CD8-positive, alpha-beta T cell (primary cell): ENCODE measurements at places on chromosomes 11 and 22.

GRCh38 chr22:33347002-33347401, 288.8 kb upstream of the SYN3 start:
- no peak for DNase-seq

DNA sequence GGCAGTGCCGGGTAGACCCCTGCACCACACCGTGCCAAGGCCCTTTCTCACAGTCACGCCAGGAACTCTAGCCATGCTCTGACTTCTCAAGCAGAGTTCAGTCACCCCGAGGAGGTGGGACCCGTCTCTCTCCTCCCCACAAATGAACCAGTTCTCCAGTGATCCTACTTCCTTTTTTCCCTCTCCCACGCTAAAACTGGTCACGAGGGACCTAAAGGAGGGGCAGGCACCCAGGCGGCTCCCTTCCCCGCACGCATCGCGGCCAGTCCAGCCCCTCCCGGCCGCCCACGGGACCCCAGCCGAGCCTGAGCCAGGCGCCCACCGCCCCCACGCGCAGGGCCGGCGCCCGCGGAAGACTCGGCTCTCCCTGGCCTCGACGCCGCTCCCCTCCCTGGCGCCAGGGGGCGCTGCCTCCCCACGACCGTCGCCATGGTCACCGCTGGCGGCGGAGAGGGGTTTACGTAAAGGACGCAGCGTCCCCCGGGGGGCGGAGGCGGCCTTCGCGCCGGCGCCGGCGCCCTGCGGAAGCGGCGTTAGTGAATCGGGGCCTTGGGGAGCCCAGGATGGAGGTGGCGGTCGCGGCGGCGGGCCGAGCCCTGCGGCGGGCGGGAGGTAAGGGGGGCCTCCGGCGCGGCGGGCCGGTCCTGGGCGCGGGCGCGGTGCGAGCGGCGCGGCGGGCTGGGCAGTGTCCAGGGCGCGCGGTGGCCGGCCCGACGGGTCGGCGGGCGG, at the start of gene DAGLA:
DAGLA (plus strand) TSS at position 499 of the 729 bp plus-strand sequence. CDS start 39,765 bp downstream, outside the sequence.
- DNase-seq: peak; percentile 72

DNA sequence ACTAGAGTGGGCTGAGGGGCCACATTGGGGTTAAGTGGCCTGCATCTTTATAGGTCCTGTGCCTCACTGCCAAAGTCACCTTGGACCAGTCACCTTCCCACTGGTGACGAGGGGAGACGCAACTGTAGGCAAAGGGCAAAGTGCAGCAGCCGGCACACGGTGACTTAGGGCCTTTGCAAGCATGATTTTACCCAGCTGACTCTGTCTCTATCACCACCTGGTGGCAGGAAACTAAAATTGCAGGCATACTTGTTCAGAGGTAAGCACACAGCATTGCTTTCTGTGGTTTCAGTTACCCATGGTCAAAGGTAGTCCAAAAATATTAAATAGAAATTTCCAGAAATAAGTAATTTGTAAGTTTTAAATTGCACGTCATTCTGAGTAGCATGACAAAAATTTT, 1164.4 kb downstream of the BRD1 start:
- no peak for DNase-seq

DNA sequence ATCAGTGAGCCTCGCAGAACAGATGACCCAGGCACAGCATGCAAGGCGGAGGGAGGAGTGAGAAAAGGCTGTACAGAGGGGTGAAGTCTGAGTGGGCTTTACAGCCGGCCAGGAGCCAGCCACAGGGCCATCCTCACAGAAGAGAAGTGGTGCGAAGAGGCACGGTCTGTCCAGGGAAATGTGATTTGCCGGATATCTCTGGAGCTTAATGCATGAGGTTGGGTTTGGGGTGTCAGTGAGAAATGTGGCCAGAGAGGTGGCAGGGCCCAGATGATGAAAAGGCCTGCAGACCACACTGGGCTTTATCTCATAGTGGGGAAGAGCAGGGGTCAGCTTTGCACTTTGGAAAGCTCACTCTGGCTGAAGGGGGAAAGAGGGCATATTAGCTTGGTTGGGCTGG, 255.2 kb downstream of the BUD13 start:
- no peak for DNase-seq
